ENCODE measurements at places on chromosomes 4 and X.

- no peak for DNase-seq
Observed at GRCh38 chr4:138446456-138446855, 204.3 kb upstream of the SLC7A11 start.

GRCh38 chrX:41035582-41035981, 49.7 kb upstream of the USP9X start:
- DNase-seq: no peak

DNA sequence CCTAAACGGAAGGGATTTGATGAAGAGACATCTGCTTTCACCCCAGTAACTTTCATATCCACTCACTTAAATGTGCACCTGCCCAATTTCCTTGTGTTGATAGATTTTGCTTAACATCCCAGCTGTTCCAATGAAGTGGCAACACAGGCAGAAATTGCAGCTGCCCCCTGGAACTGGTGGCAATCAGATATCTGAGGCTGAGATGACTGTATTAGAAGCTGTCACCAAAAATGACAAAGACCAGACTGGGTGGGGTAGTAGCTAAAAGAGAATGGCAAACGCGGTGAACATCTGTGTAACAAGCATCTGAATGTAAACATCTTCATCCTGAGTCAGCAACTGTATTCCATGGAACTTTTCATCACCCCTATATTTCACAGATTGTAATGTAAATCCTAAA, 17.1 kb downstream of the GABRA2 start:
- DNase-seq: no peak

GRCh38 chrX:56564164-56564885, 898 bp downstream of the UBQLN2 start:
- no peak for DNase-seq

DNA sequence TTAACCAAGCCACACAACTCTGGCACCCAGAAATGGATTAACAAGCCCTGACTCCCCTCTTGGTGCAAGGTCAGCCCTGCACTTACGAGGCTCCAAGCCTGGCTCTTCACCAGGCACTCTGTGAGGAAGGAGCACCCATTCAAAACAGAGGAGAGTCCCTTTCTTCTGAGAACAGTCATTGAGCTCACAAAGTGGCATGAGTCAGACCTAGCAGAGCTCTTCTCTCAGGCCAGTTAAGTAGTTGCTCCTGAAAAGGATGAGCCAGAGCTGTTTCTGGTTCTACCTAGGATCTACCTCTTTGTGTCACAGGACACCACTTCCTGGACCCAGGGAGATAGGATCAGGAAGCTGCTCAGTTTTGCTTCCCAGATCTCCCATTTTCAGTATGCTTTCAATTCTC, 48.2 kb downstream of the EVC2 start:
- DNase-seq: no peak

GRCh38 chr4:122890147-122890795, 32.1 kb downstream of the NUDT6 start:
- peak; percentile 57 for DNase-seq

GRCh38 chr4:129883996-129884395, 788.0 kb downstream of the C4orf33 start:
- no peak for DNase-seq

DNA sequence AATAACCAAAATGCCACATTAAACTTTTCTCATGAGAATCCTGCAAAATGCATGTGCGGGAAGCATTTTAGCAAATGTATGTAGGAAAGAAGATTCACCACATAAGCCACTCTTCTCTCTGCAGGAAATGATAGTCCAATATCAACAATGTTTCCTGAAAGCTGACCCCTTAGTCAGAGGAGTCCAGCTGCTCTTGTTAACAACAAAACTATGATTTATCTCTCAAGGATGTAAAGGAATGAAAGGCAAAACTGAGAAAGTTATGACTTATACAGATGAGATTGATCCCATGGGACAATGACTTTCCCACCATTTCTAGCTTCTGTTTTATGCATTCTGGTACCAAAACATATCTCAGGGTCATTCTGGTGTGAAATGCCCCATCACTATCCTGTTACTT, 125.0 kb upstream of the EDNRA start:
- no peak for DNase-seq

DNA sequence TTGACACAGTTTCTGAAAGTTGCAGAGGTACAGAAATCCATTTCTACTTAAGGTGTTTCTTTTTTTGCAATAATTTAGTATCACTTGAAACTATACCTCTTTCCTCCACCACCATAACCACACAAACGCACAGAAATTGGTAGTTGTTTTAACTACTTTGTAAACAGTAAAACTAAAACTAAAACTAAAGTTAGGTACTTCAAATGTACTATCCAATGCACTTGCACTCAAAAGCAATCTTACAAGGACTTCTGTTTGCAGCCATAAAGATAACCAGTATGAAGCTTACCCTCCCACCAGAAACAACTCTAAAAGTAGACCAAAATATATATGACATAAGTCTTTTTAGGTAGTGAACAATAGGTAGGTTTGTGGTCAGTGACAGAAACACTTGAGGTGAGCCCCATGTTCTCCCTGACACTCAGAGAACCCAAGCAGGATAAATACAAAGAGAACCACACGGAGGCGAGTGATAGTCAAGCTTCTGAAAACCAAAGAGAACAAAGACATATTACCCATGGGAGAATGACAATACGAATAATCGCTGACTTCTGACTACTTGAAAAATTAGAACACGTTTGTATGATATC, 72.2 kb upstream of the VBP1 start:
- no peak for DNase-seq

DNA sequence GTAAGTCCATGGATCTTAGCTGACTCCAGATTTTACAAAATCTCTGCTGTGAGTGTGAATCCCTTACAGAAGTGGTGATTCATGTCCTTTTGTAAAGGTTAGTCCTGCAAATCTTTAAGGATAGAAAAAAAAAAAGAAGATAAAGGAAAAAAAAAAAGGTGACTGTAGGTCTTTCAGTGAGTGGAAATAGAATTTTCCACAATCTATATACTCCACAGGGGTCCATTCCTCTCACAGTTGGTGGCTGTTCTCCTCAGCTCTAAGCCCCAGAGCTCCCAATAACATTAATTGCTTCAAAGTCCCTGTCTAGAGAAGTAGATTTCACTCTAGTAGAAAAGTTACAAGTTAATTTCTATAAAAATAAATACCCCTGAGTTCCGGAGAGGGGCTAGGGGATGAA, 189.1 kb downstream of the NDST4 start:
- DNase-seq: no peak

DNA sequence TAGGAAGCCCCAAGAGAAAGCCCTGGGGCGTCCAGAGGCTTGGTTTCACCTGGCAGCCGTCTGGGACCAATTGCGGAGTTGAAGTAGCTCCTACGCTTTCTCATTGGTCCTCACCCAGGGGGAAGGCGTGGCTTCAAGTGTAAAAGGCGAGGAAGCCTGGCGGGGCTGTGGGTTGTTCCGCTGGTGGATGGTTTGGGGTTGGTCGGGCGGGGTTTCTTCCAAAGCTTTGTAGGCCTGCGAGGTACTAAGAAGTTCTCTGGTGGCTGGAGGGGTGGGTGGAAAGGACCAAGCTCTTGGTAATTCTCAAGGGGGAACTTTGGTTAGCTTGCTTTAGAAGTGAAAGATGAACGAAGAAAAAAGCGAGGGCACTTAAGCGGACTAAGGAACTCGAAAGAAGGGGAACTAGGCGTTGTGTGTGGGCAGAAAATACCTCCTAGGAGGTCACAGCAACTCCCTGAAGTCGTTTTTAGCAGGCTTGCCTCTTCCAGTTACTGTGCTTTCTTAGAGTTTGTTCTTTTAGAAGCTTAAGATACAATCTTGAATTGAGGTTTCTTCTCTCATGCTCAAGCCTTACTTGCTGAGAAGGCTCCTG, 36.6 kb downstream of the CCNG2 start:
- DNase-seq: no peak

DNA sequence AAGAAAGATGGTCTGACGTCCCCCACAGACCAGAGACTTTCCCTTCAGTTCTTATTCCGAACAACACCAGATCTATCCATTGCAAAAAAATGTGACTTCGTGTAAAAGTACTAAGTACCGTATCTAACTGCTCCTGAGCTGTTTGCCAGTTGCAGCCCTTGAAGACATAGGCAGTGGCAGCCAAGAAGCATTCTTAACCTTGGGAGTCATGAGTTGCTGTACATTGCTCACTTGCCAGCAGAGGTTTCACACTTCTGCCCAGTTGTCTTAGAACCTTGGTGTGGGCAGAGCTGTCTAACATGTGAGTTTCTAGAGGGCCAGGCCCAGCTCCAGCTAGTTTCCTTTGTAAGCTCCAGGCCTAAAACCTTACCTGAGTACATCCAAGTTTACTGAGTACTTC, 10.5 kb upstream of the CHRDL1 start:
- DNase-seq: no peak

- DNase-seq: peak; percentile 19
Observed at GRCh38 chr4:54913751-54914526, 211.5 kb downstream of the KDR start.

DNA sequence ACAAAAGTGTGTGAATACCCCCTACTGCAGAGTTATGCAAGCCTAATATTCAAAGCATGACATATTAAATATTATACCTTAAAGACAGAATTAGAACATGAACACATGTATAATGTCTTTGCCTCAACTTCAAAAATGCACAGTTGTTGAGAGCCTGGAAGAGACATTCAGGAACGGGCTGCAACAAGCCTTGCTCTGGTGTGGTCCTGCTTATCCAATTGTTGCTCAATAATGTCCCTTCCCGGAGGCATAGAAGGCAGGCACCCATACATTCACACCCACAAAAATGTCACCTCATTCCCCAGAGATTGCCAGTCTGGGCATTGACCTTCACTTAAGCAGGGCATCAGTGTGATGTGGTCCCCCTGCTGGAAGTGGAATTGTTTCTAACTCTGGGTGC, 238.8 kb downstream of the CBR4 start:
- no peak for DNase-seq

DNA sequence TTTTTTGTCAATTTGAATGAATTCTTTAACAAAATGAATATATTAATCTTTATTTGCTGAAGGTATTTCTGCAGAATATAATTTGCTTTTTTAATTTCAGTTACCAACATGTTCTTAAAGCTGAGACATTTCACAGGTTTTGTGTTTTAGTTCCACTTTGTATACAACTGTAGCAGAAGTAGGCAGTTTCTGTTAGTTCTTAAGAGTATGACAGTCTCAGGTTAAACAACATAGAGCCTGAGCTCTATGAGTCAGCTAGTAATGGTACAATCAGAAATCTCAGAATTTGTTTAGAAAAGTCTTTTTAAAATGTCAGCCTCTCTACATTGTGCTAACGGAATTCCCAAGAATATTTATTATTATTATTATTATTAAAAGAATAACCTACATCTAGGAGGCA, 50.4 kb downstream of the GSTCD start:
- DNase-seq: no peak

- no peak for DNase-seq
Observed at GRCh38 chr4:46994007-46994405, 625 bp upstream of the GABRA4 start.

GRCh38 chrX:109830704-109831206, 97.7 kb upstream of the ACSL4 start:
- no peak for DNase-seq

DNA sequence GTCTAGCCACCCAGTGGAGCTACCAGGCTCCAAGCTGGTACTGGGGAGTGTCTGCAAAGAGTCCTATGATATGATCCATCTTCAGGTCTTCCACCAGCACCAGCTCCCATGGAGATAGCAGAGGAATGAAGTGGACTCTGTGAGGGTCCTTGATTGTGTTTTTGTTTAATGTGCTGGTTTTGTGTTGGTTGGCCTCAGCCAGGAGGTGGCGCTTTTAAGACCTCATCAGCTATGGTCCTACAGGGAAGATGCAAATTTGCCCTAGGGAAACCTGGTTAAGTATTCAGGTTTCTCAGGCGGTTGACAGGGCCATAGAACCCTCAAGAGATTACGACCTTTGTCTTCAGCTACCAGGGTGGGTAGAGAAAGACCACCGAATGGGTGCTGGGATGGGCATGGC, 1141.1 kb downstream of the STIM2 start:
- DNase-seq: no peak

GRCh38 chrX:30525732-30526131, 51.8 kb downstream of the TASL start:
- DNase-seq: no peak

DNA sequence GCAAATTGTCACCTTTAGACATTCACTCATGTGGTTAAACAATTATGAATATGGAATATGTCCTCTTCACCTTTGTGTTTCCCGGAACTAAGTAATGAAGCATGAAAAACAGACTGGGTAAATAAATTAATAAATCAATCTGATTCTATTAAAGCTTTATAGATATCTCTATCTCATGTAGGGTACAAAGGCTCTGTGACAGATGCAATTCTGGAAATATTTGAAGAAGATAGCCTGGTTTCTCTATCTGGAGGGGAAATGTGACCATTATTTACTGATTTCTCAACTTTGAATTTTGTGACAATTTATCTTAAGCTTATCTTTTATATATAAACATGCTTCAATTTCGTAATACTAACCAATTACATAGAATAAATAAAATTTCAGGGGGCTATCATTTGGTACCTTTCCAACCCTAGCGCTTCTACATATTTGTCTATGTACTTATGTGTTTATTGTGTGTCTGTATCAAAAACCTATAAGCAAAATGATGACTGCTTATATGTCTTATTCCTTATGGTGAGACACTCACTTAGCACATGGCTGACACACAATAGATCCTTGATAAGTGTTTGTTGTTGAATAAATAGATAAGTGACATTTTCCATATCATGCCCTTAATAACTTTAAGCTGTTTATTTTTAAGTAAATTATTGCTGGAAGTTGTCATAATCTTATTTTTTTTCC, 9.9 kb downstream of the CTSO start:
- DNase-seq: no peak

GRCh38 chr4:151882072-151882803, 121.4 kb upstream of the GATB start:
- no peak for DNase-seq

DNA sequence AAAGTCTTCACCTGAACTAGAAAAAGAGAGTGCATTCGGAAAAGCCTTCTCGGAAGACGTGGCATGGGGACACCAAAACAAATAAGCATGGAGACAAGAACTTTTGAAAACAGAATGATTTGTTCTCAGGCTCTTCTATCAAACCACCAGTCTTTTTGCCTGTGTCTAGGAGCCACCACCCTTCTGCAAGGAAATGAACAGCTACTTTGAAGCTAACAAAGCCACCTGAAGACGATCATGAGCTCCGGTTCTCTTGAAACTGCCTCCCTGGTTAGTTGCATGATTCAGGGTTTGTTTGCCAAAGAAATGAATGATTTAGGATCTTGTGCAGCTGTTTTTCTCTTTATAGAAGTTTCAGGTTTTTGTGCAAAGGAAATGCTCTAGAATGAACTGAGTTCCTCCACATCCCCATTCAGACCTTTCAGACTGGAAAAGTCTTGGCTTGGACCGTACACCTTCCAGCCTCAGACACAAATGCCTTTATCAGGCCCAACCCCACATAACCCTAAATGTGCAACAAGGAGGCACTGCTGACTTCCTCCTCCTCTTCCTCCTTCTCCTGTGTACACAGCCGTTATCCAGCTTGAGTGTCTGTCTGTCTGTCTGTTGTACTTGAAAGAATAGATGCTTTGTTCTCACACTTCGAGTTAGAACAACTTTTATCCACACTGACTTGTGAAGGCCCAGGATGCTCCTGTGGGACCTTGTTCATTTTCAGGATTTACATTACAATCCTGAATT, 334.8 kb upstream of the KLF3 start:
- DNase-seq: no peak

All from LoVo (cell line).